ENCODE measurements at places on chromosomes 12 and 14.

- DNase-seq = no peak
These were observed 267.4 kb downstream of the TMTC2 start for GRCh38 chr12:82954064-82954463.

- no peak for DNase-seq
These were observed 29.4 kb upstream of the OXA1L start for GRCh38 chr14:22737052-22737451.

GRCh38 chr12:108482717-108483212, 32.3 kb upstream of the FICD start:
- DNase-seq = no peak

DNA sequence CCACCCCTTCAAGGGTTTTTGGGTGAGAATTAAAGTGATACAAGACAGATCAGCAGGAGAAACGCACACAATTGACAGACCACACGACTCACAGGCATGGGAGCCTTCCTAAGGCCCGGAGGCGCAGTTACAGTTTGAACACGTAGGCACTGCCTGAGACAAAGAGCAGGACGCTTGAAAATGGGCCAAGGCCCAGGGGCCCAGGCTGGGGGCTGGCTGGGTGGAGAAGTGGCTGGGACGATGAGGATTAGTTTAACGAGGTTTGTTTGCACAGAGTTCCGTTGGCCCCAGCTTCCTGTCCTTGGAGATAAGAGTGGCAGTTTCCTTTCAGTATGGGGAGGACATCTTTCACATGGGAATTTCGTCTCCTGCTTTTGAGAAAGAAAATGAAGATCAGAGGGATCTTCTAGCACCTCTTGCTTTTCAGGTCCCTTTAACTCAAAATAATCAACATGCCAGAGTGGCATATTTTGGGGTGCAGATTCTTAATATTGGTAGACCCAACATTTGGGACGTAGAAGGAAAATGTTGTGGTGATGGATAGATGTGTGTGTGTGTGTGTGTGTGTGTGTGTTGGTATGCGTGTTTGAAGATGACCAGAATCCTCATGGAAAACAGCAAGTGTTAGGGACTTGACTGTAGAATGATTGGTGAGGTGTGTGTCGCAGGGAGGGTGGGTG, 44.6 kb downstream of the DLK1 start:
- no peak for DNase-seq

GRCh38 chr12:46371718-46372543, 642 bp downstream of the SLC38A2 start:
- DNase-seq = peak; percentile 63

- DNase-seq = no peak
These were observed 77.6 kb downstream of the SCAF11 start for GRCh38 chr12:45912774-45913173.

GRCh38 chr12:14362352-14362751, 3.1 kb upstream of the ATF7IP start:
- DNase-seq = no peak

DNA sequence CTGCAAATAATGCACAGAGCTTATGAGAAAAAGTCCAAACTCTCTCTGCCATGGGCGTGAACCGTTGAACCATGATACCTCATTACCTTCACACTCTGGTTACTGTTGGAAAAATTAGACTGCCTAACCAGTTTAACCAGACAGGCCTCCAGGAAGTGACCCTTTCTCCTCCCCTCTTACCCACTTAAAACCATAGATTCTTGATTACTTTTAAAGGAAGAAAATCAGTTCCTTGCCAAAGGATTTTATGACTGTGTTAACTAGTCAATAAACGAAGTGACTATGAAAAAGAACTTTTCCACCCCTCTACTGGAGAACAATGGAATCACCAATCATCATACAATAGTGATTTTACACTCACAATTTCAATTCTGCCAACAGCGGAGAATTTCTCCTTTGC, 254.0 kb upstream of the ATP2B1 start:
- no peak for DNase-seq

DNA sequence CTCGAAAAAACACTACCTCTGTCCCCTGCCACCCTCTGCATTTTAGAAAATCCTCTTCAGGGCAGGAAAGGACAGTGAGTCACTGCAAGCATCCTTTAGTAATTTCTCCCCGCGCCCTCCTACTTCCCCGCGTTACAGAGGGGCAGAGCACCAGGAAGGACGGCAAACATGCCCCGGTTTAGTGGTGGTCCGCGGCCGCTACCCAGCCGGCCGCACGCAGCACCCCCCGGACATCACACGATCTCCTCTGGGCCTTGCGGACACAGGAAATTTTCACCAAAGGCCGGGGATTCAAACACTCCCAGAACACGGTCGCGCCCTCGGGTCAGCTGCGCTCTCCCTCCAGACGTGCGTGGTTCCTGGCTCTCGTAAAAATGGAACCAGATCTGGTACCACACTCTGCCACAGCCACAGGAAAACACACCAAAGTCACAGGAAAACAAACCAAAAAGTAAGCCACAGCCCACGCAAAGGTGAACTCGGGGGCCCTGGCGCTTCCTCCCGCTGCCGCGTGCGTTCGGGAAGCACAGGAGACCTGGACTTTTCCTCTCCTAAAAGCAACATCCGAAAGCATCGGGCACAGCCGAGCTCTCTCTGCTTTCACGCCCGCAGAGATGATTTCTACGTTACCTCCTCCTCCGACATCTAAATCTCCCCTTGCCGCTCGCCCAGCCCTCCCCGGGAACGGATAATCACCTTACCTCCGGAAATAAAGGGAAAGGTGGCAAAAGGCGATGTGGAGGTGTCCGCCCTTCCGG, 839 bp downstream of the SLC38A1 start:
- DNase-seq = peak; percentile 34

GRCh38 chr14:96590190-96590864, 88.1 kb downstream of the PAPOLA start:
- no peak for DNase-seq

DNA sequence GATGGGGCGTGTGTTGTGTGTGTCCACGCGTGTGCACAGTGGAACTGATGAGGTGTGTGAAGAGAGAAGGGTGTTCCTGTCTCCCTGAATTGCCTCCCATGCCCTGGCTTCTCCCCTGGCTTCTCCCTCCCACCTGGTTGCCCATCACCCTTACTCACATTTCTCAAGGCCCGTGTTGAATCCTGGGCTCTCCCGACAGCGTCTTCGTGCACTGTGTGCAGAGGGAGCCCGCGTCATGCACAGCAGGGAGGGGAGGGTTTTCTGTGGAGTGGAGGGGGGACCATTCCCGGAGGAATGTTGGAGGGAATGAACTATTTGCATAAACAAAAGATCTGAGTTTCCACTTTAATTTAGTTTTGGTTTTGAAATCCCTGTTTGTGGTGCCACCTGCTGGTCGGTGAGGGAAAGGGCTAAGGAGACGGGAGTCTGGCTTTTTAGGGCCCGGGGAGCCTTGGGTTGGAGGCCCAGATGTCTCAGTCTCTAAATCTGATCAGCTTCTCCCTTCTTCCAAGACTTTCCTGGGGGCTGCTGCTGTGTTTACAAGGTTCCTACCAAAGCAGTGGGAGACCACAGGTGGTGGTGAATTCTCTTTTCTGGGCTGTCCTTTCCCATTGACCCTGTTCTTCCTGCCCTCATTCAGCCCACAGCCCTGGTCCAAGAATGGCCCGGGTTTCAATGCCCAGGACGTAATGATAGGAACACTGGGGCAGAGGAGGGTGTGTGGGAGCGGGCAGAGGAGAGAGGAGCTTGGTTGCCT, at the start of gene C1R:
C1R (minus strand) TSS at position 217 of the 757 bp plus-strand sequence; CDS start at position 160, 57 bp downstream.
- DNase-seq = peak; percentile 86

DNA sequence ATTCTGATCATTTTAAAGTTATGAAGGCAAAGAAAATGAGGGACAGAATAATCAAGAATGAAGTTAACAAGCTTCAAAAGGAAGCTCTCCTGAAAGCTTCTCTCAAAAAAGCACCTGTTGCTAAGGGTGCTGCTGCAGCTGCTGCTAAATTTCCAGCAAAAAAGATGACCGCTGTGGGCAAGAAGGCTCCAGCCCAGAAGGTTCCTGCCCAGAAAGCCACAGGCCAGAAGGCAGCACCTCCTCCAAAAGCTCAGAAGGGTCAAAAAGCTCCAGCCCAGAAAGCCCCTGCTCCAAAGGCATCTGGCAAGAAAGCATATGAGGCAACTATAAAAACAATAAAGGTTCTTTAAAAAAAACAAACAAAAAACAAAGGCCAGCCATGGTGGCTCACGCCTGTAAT, 52.7 kb upstream of the NR2C1 start:
- no peak for DNase-seq

DNA sequence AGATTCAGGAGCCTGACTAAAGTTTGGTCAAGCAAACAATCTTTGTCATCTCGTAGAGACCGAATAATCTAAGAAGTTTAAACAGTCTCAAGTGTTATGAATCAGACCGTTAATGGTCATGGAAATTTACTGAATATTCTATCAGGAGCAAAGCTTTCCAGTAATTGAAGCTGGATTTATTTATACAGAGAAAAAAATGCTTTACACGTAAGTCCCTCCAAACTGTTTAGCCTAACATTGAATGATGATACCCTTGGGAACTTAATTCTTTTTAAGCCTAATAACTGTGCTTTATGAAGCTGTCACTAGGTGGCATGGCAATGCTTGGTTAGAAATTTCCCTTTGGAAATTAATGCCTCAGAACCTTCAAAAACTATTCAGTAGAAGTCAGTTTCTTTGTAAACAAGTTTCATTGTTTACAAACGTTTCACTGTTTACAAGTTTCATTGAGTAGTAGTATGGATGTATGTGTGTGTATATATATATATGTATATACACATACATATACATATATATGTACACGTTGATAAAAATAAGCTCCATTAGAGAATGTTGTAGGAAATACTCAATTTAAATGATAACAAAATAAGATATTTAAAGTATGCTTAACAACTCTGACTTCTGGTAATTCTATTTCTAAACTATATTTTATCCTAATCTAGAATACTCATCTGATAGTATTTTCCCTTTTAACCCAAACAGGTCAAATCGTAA, 32.1 kb downstream of the DEPDC4 start:
- DNase-seq = peak; percentile 15

DNA sequence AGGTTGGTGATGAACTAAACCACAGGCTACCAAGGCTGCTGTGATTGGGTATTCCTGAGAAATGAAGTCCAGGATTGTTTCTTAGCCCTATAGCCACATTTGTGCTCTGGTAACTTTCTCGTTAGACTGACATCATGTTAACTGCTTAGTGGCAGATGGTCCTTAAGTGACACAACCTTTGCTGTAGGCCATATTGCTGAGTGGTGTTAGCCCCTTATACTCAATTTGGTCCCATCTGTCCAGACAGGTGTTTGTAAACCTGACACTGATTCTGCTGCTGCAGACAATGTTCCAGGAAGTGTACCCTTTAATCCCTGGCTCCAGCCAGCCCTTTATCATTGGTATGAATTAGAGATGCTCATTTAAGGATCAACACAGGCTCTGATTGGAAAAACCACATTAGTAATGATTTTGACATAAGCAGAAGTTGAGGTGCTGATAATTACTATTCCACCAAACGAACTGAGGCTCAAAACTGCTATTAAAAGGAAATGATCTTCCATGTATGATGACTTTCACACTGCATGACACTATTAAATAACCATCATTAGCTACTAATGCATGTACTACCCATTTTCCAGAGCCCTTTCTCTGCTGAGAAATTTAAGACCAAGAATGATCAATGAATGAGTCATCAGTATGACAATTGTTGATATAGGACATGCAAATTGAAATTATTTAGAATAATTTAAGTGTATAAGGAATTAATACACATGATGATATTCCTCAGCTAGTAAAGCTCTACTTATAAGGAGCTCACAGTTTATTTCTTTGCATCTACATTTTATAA, 3.6 kb upstream of the SSTR1 start:
- no peak for DNase-seq

GRCh38 chr14:96587823-96588385, 85.7 kb downstream of the PAPOLA start:
- DNase-seq = no peak

DNA sequence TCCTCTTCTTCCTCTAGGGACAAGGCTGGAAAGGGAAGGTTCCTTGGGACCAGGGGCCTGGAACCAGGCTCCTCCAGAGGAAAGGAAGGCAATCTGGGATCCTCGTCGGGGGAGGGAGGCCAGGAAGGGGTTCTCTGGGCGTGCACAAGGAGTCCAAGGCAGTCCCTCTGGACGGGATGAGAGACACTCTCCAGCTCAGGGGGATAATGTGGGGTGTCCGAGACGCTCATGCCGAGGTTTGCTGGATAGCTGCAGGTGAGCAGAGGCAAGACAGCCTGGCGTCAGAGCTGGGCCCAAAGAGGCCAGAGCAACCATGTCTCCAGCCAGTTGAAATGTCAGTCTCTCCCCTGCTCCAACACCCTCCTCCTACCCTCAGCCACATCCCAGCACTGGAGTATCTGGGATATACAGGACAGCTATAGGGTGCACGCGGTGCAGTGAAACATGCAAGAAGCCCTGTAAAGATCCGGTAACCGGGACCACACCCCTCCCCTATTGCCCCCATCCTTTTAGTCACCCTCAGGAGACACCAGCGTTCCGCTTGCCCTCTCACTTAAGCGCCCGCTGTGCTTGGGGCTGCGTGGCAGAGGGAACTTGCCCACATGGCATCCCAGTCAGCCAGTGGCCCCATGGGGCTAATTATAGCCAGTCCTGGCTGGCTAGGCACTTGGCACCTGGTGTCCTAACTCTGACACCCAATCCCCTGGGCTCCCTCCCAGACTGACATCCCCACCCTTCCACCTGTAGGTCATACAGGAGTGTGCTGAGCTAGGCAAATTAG, at the start of gene KLHL33:
KLHL33 (minus strand) TSS at position 585 of the 781 bp plus-strand sequence; CDS start at position 230, 355 bp downstream.
- no peak for DNase-seq

GRCh38 chr12:121802843-121803698, 738 bp upstream of the SETD1B start:
- peak; percentile 96 for DNase-seq
